NCI-H187 (cell line): ENCODE measurements at places on chromosomes 5 and 9.

DNA sequence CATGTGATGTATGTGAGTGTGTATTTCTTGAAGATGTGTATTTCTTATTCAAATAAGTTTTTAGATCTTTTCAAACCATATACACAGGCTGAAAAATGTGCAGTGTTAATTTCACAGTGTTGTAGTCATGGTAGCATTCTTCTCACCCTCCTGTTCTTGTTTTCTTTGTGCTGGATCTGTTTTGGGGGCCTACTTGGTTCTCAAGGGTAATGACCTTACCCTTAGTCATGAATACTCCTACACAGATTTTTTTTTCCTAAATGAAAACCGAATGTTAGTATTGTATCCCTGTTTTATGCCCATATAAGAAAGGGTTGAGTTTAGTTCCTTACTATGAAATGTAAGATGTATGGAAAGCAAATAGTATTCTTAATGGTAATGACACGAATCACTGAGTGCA, 88.0 kb downstream of the SLC44A1 start:
- DNase-seq, result no peak

DNA sequence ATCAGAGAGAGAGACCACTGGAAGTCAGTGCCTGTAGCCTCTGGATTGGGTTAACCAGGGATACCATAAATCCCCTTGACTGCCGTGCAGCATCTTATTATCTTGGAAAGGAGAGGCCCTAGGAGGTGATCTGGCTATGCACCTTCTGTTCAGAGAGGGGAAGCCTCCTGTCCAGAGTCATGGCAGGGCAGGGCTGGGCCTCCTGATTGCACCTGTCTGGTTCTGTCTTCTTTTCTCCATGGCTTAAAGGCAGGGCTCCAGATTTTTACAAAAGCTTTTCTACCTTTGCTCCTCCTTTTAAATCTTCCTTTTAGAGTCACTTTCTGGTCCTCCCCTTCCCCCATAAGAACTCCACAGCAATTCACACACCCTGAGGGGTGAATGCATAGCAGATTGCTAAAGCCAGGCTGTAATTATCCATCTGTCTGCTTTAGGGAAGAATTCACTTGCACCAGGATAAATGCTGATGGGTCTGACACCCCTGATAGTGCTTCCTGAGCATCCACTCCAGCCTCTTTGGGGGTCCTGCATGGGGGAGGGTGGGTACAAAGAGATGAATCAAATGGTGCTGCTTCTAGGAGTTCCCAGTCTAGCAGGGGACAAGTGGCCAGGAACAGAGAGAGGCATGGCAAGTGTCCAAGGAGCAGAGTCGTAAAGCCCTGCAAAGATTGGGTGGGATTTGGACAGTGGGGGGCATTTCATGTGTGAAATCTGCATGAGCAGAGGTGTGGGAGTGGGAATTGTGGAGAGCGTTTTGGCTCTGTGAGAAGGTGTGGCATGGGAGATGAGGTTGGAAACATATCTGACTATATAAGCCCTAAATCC, 141.3 kb upstream of the ALDH1B1 start:
- no peak for DNase-seq

- no peak for DNase-seq
Observed at GRCh38 chr5:150500905-150501304, 7.0 kb upstream of the NDST1 start.

DNA sequence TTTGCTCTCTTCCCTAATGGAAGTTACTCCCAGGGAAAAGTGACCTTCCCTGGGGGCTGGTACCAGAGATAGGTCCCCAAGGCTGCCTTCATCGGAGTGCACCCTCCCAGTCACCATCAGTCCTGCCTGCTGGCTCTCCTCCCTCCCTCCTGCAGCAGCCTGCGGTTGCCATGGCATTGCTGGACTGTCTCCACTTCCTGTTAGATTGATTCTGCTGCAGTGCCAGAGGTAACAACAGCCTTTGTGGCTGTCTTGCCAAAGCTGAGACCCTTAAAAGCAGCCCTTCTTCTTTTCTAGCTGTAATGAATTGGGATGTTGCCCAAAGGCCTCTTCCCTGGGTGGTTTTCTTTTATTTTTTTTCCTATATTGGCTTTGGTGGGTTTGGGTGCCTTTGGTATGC, 78.1 kb upstream of the PRLR start:
- DNase-seq, result no peak

- no peak for DNase-seq
Observed at GRCh38 chr9:110047955-110048402, 160.0 kb downstream of the C9orf152 start.

DNA sequence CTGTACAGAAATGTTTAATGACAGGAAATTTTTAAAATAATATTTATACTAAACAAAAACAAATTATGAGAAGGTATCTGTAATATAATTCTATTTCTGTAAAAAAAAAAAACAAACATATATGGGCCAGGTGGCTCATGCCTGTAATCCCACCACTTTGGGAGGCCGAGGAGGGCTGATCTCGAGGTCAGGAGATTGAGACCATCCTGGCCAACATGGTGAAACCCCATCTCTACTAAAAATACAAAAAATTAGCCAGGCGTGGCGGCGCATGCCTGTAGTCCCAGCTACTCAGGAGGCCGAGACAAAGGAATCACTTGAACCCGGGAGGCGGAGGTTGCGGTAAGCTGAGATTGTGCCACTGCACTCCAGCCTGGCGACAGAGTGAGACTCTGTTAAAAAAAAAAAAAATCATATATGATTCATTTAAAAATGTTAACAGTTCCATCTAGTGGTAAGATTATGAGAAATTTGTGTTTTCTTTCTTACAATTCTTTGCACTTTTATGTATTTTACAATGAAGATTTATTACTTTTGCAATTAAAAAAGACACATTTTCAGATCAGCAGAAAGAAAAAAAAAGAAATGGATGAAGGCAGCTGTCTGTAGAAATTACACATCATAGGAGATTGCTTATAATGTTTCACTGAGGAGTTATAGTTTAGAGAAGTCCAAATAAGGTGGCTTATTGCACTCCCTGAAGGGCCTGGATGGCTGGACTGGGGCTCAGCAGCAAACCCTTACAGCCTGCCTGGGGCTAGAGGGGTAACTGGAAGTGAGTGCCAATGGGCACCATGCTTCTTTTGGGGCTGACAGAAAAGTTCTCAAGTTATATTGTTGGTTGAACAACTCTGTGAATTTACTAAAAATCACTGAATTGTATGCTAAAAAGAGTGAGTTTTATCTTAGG, 20.3 kb downstream of the C9orf153 start:
- no peak for DNase-seq

GRCh38 chr9:107149756-107150155, 133.3 kb upstream of the RAD23B start:
- no peak for DNase-seq

DNA sequence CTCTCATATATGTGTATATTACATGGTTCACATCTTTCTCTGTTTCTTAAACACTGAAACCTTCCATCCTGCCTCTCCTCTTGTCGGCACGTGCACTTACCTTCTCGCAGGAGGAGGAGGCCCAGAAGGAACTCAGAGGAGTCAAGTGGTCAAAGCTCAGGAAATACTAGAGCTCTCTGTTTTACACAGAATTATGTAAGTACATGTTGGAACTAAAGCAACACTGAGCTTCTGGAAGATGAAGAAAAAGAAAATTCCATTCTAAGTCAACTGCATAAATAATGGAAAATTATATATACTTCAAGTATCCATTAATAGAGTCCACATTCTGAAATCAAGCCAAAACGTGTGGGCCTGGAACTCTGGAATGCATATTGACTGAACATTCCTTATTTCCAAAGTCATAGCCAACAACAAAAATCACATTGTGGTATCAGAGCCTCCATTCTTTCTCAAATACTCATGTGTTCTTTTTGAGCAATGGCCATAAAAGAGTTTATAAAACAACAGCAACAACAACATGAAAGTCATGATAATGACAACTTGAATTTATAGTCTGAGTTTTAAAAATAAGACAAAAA, 121.5 kb upstream of the RAI14 start:
- DNase-seq, result no peak

- no peak for DNase-seq
Observed at GRCh38 chr9:97787551-97787950, 65.5 kb upstream of the FOXE1 start.

DNA sequence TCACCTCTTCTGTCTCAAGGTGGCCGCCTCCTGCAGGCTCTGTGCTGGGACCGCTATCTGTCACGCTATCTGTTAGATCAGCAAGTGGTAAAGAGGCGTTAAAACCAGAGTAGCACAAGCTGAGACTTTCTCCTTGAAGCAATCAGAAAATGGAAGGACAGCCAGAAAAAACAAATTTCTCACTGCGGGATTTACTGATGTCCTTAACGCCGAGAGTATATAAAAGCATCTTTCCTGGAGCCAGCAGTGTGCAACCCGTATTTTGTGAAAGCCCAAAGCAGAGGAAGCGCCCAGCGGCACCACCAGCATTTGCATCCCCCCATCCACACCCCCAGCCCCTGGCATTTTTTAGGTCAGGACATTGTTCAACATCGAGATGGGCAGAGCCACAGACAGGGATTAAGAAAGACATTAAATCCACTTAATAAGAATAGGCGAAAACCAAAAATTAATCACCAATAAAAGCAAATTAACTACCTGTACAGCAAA, 48.6 kb downstream of the DUSP1 start:
- DNase-seq, result no peak

DNA sequence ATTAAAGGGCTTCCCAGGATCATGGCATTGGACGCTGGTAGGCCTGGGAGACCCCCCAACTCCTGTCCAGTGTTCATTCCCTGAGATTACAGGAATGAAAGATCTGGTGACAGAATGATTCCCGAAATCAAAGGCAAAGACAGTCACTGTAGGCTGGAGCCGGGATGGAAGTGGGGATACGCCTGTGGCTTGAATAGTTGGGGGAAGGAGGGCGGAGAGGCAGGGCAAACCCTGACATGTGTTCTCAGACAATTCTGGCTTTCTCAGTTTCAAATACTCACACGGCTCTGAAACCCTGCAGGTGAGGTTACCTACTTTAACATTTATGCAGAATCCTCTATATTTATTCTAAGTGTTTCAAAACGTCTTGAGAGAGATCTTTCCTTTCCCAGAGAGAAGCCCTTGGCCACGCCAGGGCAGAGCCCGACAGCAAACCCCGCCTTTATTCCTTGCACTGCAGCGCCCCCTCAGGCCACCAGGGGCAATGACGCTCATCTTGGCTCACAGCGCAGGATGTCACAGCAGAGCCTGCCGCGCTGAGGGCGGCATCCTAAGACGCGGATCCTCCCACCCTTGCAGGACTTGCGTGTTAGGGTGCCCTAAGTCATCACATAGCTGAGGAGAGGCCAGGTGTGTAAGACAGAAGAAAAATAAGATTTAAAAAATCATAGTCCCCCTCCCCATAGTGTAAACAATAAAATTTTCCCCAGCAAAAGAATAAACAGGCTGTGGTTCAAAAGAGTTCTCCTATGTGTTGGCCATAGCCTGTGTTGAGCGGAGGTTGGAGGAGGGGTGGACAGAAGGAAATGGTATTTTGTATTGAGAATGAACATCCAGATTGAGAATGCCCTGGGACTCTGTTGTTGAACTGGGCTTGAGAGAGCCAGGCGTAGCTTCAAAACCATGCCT, 284.5 kb downstream of the NTRK2 start:
- peak; percentile 14 for DNase-seq

- no peak for DNase-seq
Observed at GRCh38 chr5:96809921-96810320, 2.2 kb upstream of the ERAP1 start.

DNA sequence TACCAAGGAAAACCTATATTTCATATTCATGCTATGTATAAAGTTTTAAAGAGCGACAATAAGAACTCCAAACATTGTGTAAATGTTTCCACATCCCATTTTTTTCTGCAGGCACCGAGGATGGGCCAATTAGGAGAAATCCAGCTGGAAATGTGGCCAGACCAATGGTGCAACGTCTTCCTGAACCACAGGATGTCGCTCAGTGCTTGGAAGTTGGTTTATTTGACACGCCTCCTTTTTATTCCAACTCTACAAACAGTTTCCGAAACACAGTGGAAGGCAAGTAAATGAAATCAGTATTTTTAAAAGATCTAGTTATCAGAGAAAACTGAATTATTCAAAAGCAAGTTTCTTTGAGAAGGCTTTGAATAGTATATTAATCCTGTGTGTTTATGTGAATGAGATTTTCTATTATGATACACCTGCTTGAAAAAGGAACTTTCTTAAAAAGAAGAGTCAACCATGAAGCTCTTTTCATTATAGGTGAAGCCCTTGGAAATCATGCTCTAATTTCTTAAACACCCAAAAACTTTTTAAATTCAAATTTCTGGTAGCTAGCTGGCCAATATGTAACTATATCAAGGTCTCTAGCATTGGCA, 9.1 kb downstream of the TYRP1 start:
- DNase-seq, result no peak

GRCh38 chr9:89501311-89501898, 3.5 kb upstream of the SEMA4D start:
- no peak for DNase-seq

GRCh38 chr9:103304797-103305196, 309.7 kb downstream of the CYLC2 start:
- DNase-seq, result no peak

- DNase-seq, result no peak
Observed at GRCh38 chr5:158451203-158451992, 592.5 kb upstream of the CLINT1 start.

- no peak for DNase-seq
Observed at GRCh38 chr9:33868440-33868973, 51.5 kb downstream of the UBE2R2 start.

DNA sequence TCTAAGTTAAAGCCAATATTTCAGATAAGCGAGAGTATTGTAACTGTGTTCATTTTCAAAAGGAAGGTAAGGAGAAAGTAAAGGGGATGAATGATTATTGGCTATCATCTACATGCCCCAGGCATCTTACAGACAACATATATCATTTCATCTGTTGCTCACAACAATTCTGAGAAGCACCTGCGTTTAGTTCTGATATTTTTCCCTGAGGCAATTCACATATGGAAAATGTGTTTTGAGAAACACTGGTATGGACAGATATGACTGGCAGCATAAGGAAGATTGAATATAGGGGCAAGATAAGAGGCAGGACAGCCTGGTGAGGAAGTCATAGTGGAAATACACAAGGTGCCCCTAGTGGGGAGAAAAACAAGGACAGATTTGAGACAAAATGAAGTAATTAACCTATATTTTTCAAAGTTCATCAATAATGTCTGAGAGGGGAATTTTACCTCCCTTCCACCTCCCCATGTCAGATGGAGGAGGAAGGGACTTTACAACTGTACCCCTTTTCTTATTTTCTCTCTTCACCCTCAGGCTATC, 87.7 kb upstream of the TRIM32 start:
- DNase-seq, result no peak

DNA sequence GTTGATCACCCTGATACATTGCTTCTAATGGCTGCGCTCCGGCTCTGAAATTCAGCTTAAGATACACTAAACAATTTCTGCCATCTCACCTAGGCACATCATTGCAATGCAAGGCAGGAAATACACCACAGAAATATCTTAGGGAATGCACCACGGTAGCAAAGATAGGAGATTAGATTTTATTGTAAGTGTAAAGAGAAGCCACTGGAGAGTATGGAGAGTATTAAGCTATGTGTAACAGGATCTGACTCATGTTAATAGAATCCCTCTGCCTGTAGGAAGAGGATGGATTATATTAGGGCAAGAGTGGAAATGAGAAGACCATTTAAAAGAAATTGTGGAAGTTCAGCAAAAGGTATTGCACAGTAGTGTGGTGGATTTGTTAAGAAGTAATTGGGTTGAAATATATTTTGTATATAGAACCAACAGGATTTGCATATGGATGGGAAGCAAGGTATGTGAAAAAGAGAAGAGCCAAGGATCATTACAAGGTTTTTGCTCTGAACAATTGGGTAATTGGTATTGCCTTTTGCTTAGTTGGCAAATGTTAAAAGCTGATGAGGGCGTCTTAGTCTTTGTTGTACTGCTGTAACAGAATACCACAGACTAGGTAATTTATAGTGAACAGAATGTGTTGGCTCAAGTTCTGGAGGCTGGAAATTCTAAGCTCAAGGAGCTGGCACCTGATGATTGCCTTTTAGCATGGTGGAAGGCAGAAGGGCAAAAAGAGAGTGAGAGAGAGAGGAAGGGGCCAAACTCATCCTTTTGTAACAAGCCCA, 636.1 kb downstream of the PSAT1 start:
- DNase-seq, result no peak
